ENCODE measurements at places on chromosomes 4 and X. TPM values are rescaled to one million over a fixed set of nuclear protein-coding genes. Genes with fewer than 3 reads are reported as not detected.

- no peak for DNase-seq
- no peaks in the 10 kb centered on the region for H3K4me1 ChIP-seq
- H3K36me3 ChIP-seq = peaks cover 5% of the 10 kb centered on the region
These were observed 877 bp downstream of the GPRASP1 start for GRCh38 chrX:102652031-102652688.

The ERCC6L gene
- total RNA-seq = 0.87 TPM

DNA sequence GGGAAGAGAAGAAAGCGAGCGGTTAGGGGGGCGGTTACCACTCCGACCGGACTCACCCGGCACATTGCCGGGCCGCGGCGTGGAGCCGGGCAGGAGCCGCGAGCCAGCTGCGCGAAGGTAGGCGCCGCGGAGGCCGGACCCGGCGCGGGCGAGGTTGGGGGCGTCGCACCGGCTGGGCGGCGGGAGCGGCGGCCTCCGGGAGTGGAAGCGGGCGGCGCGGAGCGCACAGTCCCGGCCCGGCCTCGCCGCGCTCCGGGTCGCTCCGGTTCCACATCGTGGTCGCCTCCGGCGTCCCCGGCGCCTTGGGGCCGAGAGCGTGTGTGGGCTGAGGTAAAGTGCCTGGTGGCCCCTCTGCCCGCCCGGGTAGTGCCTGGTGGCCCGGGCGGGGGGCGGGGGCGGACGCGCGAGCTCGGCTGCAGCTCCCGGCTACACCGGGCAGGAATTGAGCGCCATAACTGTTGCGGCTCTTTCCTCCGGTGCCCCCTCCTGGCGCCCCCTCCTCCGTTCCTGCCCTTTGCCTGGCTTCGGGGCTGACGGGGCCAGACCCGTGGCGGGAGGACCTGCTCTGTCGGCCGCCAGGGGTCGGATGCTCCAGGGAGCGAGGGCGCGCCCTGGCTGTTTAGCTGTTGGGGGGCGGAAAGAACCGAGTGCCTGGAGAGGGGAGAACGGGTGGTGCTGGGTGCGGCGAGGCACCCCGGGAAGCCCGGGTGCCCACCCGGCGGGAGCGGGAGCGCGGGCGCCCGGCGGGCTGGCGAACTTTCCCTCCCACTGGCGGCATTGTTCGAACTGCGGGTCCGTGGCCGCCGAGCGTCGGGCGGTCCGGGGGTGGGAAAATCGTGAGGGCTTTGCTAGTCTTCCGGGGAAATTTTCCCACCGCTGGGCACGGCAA is 626 bp downstream of the JADE3 start:
- H3K27me3 ChIP-seq = no peaks in the 10 kb centered on the region
- no peak for DNase-seq
- peak overlapping the region; percentile 84 for H3K4me3 ChIP-seq
- peaks cover 8% of the 10 kb centered on the region for H3K4me1 ChIP-seq
- H3K36me3 ChIP-seq = no peaks in the 10 kb centered on the region
- peak overlapping the region; percentile 62 for H3K27ac ChIP-seq

The USP17L30 gene
- not detected for total RNA-seq

The ARAP2 gene
- total RNA-seq = 1.4 TPM

The TXK gene
- total RNA-seq = not detected

- no peak for DNase-seq
- no peak overlapping the region for H3K4me3 ChIP-seq
- H3K27ac ChIP-seq = peak overlapping the region; percentile 33
- H3K4me1 ChIP-seq = peaks cover 21% of the 10 kb centered on the region
- H3K36me3 ChIP-seq = no peaks in the 10 kb centered on the region
These were observed 548 bp downstream of the TLR1 start for GRCh38 chr4:38803833-38804653.

- H3K4me3 ChIP-seq = no peak overlapping the region
- no peaks in the 10 kb centered on the region for H3K4me1 ChIP-seq
- DNase-seq = no peak
- no peaks in the 10 kb centered on the region for H3K36me3 ChIP-seq
These were observed 37.6 kb downstream of the GPR174 start for GRCh38 chrX:79182071-79182470.
